ENCODE measurements at places on chromosomes 11 and 22. TPM values are rescaled to one million over a fixed set of nuclear protein-coding genes. Genes with fewer than 3 reads are reported as not detected.

KCTD14 gene
- polyA plus RNA-seq, result not detected

SLC25A45 gene
- 15.0 TPM for polyA plus RNA-seq

C1QTNF4 gene
- polyA plus RNA-seq, result not detected

LYVE1 gene
- not detected for polyA plus RNA-seq

BIK gene
- 8.8 TPM for polyA plus RNA-seq

ISX gene
- not detected for polyA plus RNA-seq

FAM227A gene
- polyA plus RNA-seq, result not detected
